ENCODE measurements at places on chromosomes 13 and 19.

DNA sequence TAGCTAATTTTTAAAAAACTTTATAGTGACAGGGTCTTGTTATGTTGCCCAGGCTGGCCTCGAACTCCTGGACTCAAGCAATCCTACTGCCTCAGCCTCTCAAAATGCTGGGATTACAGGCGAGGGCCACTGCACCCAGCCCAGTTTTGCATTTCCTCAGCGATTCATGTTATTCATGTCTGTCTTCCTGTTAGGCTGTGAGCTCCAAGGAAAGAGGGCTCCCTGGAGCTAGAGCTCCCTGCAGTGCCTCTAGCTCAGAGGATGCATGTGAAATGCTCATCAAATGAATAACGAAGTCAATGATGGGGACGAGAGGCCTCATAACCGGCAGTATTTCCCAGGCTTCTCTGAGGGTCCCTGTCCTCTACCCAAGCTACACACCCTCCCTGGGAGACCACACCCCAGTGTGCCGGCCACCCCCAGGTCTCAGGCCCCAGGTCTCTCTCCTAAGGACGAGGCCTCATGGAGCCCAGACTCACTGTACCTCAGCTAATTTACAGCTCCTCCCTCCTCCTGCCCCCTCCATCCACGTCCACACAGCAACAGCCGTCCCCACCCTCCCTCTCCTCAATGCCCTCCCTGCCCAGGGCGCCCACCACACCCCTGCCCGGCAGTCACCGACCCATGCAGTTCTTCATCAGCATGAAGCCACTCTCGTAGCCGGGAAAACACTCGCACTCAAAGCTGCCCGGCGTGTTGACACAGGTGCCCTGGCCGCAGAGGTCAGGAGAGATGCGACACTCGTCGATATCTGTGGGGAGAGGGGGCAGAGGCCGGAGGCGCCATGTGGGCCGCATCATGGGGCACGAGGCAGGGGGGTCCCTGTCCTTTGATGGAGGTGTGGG lies 28.5 kb downstream of the FBN3 start:
- DNase-seq = no peak

DNA sequence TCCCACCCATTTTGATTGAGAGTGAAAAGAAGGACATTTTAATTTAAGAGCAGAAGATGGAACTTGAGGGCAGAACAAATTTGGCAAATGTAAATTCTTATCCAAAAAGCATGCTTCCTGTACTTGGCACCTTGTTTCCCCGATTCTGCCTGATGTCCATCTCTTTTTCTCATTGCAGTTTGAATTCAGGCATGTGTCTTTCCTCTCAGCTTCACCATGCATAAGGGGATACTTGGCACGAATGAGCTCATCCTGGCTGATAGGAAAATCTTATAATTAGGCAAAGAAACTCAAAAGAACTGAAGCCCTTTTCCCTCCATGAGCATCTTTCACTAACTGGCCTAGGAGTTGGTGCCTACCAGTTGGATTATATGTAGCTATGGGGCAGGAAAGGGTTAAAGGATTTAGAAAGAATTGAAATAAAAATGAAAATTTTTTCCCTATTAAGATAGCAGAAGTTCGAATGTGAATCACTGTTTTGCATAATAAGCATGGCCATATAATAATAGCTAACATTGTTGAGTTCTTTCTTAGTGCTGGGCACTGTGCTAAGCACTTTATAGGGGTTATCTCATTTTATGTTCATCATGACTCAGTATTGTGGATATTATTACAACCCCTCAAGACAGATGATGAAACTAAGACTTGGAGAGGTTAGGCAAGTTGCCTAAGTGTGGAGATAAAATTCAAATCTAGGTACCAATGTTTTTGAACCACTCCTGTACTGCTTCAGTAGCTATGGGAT lies 386.6 kb downstream of the KCNRG start:
- no peak for DNase-seq

DNA sequence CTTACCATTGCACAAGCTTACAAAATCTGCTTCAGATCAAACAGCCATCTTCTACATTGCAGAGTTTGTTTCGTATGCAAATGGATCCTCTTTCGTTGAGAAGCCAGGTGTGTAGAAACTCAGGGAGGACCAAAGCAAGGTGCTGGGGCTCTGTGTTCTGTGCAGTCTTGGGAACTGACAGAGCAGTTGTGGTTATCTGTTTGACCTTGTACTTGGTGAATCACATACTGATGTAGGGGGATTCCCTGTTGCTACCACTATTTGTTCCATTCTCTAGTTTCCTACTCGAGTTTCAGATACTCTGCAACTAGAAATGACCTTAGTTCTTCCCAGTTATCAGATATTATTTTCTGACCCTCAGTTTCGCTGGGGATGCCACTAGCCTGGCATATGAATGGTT lies 95.2 kb upstream of the CLDN10 start:
- no peak for DNase-seq

DNA sequence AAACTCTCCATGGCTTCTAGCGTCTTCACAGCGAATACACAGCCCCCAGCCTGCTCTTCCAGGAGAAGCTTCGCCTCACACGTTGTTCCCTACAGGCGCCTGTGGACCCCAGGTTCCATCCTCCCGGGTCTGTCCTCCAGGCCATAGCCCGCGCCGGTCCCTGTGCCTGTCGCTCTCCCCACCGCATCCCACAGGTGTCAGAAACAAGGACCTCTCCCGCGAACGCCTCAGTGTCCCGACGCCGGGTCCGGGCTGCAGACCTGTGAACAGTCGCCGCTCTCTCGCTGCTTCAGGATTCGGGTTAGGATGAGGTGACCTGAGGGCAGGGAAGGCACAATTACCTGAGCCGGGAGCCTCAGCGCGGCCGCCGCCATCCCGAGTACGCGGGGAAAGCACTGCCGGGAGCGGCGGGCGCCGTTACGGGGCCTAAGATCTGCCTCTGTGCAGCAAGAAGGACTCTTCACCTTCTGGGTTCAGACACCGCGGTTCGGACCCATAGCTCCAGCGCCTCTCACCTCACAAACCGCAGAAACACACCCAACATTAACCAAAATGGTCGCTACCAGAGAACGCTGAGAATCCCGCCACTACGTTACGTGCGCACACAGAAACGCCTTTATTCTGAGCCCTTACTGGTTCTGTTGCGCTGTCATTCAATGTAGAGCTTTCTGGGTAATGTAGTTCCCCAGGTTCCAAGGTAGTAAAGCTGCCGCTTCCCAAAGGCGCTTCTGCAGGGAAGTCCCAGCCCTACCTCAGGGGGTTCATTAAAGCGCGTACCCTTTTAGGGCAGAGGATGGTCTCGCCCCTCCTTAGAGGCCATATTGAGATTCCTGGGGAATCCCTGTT lies at the start of gene ZNF418:
Gene ZNF418, minus strand, starts transcription at position 583 of the 846 bp plus-strand sequence. CDS start 1,580 bp downstream, outside the sequence.
- DNase-seq = no peak

DNA sequence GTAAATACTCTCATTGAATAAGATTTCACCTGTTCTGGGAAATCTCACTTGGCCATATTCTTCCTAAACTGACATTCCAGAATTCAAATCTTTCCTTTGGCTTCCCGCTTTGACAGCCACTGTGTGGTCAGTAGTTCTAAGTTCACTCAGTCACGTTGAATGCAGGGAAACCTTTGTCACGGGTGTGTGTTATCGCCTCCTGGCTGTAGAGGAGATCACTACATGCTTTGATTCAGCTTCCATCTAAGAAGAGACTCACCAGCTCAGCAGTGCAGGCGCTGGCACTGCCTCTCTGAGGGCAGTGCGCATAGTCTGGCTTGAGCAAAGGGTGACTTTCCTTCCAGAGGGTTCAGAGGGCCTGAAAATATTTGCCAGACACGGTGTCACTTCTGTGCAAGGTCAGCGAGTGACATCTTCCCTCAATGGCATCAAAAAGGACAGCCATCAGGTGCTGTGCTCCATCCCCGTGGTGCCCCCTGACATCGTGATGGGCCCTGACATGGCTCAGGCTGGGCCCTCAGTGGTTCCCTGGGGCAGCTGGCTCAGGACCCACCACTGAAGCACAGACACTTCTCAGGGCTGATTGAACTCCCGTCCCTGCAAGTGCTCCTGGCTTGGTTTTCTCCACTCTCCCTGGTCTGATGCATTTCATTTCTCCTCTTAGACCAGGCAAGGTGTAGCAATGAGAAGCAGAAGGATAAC lies 635.4 kb upstream of the ARGLU1 start:
- peak; percentile 21 for DNase-seq

- DNase-seq = no peak
These were observed 132.5 kb upstream of the ZNF91 start for GRCh38 chr19:23527797-23528196.

DNA sequence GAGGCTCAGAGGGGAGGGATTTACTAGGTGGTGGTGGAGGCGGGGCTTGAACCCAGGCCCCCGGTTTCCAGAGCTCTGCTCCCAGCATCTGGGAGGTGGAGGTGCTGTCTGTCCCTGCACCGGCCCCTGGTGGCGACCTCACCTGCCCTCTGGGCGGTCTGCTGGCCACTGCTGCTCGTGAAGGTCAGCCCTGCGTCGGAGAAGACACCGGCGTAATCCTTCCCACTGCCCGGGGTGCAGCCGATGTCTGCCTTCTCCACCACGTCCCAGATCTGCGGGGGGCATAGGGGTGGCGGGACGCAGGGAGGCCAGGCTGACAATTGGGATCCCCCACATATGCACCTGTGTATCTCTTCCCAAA lies 12.8 kb downstream of the C3 start:
- DNase-seq = no peak

DNA sequence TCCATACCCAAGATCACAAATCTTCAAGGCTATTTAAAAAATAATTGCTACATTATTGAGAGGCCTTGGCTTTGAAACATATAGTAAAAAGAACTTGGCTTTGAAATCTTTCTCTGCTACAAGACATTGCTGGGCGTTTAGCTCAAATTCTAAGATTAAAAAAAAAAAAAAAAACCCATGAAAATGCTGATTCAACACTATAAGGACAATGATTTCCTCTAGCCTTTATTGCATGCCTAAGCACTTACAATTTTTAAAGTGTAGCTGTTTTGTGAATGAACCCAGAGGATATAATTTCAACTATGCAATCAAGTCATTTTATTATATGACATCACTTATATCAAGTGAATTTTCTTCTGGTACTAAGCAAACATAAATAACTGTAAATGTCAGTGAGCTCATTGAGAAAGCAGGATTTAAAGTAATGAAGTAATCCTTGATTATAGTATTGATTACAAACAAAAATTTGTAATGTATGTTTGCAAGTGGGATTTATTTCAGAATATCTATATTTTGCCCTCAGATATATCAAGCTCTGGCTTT lies 340.0 kb upstream of the GPC6 start:
- DNase-seq = no peak

DNA sequence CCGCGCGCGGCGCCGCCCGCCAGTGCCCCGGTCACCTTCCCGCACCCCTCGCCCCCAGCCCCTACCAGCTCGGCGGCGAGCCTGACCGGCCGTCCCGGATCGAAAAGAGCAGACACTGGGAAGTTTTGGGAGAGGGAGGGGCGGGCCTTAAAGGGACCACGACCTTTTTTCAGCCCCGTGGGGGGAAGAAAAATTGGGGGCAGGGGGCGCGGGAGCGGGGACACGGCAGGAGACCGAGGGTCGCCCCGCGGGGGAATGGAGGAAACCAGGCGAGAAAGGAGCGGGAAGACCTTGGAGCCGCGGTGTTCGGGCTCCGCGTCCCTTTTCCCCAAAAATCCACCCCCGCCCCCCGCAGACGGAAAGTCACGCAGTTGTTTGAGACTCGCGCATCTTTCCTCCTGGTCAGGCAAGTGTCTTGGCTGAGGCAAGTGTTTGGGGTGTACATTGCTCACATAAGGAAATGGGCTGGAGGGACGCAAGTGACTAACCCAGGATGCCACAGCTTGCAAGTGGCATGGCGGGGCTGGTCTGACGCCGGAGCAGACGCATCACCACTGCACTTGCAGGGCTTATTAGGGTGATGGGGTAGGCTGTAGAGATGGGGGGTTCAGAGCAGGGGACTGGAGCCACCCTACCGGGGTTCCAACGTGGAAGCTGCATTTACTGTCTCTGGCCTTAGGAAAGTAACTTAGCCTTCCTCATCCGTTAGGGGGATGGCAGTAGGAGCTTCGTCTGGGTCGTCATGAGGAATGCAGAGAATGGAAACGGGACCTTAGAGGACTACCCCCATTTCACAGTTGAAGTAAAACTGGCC lies 2.7 kb upstream of the HNRNPL start:
- peak; percentile 40 for DNase-seq

DNA sequence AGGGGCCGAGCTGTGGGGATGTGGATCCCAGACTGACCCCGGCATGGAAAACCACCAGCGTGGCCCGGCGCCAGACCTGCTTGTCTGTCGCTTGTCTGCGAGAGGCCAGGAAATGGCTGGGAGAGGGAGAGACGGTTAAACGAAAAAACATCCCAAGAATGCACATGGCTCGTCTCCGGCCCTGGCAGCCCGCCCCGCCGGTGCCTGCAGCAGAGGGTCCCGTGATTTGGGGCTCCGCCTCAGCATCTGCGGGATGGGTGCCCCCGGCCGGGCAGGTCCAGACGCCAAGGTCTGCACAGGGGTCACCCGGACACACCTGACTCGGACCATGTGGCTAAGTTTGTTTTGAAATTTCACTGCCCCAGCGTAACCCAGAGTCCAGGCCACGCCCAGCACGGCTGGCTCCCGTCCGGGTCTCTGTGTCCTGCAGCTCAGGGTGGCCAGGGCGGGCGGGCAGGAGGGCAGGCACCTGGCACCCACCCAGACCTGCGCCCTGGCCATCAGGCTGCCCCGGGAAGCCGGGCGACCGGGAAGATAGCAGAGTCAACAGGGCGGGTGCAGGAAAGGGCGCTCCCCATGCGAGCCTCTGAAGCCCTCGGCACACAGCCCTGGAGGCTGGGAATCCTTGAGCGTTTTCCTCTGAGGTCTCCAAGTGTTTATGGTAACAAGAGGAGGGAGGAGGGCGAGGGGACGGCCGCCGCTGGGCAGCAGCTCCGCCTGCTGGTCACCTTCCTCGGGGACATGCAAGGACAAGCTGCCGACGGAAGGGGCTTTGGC lies 103.2 kb downstream of the GADD45B start:
- DNase-seq = peak; percentile 80

DNA sequence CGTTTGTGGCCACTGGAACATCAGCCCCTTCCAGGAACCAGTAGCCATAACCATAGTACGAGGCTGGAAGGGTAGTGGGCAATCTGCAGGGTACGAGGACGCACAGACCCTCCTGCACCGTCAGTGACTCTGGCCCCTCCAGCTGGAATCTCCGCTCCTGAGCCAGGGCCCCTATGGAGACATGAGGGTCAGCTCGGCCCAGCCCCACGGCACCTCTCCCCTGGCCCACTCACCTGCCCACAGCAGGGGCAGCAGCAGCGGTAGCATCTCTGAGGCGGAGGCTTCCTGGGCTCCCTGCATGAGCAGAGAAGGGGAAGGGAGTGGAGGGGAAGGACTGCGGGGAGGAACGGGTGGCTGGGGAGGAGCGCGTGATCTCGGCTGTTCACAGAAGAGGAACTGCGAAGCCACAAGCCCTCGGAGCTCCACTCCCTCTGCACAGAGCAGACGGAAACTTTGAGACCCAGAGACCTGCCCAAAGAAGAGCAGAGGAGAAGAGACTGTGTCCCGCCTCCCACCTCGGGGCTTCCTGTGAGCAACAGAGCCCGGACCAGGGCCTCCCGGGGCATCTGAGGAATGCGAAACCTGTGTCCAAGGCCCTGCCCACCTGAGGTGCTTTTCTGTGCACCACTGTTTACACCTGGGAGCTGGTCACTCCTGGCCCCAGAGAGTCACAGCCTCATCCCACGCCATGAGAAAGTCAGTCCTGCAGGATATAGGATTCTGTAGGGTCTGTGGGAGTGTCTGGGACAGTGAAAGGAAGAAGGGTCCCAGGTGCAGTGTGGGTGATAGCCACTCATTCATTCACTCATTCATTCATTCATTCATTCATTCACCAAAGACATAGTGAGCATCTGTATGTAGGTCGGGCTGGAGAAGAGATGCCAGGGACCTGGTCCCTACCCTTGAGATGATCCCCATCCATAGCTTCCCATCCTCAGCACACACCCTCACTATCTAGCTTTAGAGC lies at the start of gene SIGLEC6:
Gene SIGLEC6, minus strand, starts transcription at position 322 of the 967 bp plus-strand sequence. Its CDS starts 22 bp downstream, at position 300.
- DNase-seq = no peak

Data from HEK293T (cell line).